GM12878 (cell line): ENCODE measurements at places on chromosomes 7 and 10.

DNA sequence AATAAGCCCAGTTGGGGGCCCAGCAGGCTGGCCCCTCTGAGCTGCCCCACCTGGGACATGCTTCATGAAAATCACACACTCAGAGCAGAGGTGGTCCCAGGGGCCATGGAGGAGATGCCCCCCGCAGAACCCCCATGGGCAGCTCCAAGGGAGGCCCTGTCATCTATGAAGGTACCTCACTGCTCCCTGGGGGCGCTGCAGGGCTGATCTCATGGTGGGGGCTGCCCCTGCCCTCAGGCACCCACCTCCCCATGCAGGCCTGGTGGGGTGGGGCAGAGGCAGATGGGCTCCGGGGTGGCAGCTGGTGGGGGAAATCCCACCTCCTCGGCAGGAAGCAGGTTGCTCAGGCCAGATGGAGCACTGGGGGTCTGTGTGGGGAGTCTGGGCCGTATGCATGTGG lies 60.5 kb downstream of the YKT6 start:
- DNase-seq = no peak

DNA sequence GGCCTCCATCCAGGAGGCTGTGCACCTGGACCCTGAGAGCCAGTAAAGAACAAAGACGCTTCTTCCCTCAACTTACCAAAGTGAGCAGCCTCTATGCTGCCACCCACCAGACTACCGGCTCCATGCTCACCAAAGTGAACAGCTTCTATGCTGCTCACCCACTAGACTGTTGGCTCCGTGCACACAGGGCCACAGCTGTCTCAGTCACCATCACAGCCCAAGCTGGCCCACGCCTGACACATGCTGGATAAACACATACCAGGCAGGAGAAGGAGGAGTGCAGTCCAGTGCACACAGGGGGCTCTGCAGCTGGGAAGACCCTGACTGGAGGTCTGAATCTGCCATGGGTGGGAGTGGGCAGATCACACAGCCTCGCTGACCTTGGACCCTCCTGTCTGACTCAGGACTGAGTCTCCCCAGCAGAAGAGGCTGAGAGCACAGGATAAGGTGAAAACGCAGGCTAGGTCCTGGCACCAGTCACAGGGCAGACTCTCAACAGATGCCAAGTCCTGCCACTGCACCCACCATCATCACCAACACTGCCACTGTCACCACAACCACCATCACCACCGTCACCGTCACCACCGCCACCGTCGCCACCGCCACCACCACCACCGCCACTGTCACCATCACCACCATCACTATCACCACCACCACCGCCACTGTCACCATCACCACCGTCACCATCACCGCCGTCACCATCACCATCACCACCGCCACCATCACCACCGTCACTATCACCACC lies 130.9 kb downstream of the MAD1L1 start:
- no peak for DNase-seq

DNA sequence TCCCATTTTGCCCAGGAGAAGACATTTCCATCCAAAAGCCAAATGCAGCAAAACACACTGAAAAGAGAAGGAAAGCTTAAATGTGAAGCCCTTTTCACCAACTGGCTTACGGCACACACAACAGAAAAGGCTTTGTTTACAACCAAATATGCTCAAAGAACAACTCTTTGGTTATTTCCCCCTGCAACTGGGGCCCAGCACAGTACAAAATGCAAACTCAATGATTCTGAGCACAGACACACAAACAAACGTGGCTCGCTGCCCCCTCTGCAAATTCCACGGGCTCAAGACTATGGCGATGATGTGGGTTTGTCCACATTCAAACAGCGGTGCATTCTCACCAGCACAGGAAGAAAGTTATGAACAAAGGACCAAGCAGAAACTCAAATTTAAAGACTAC lies 5.3 kb downstream of the CPXM2 start:
- DNase-seq = no peak

- no peak for DNase-seq
Observed at GRCh38 chr10:29771376-29771775, 136.6 kb upstream of the SVIL start.

GRCh38 chr10:75021379-75022249 lies 89.8 kb upstream of the SAMD8 start:
- no peak for DNase-seq

- no peak for DNase-seq
Observed at GRCh38 chr10:119023553-119023868, 6.0 kb upstream of the NANOS1 start.
